Stimulated activated CD4-positive, alpha-beta T cell treated with anti-CD3 and anti-CD28 coated beads, Interleukin-1b, Interleukin-23, amount 100 ng/mL, for 24 hours (primary cell): ENCODE measurements at places on chromosomes 7 and 10.

- no peak for DNase-seq
These were observed 628 bp downstream of the HPSE2 start for GRCh38 chr10:99234791-99235657.

GRCh38 chr7:33900501-33900900, 4.8 kb upstream of the BMPER start:
- no peak for DNase-seq

- DNase-seq, result no peak
These were observed 101.0 kb downstream of the SVIL start for GRCh38 chr10:29533696-29534285.

DNA sequence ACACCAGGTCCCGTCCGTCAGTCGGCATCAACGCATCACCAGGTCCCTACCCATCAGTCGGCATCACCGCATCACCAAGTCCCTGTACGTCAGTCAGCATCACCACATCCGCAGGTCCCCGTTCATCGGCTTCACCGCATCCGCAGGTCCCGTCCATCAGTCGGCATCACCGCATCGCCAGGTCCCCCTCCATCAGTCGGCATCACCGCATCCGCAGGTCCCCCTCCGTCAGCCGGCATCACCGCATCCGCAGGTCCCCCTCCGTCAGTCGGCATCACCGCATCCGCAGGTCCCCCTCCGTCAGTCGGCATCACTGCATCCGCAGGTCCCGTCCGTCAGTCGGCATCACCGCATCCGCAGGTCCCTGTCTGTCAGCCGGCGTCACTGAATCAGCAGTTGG, 55.1 kb downstream of the IGF2BP3 start:
- no peak for DNase-seq

DNA sequence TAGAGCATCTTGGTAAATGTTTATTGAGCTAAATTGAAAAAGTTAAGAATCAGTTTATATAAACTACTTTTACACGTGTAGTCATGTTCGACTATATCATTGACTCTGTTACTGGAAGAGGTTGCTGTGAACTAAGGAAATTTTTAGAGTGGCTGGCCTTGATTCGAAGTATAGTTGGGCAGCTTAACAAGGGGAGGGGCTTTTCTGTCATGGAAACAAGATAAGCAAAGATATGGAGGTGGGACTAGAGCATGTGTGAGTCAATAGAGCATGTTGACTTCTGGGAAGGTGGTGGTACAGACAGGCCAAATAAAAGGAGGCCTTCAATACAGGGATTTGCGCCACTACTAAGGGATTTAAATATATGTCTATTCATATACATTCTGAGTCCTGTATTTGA, 7.6 kb downstream of the ATP5F1C start:
- DNase-seq, result no peak

GRCh38 chr7:148935451-148935850, 51.4 kb upstream of the EZH2 start:
- DNase-seq, result no peak

DNA sequence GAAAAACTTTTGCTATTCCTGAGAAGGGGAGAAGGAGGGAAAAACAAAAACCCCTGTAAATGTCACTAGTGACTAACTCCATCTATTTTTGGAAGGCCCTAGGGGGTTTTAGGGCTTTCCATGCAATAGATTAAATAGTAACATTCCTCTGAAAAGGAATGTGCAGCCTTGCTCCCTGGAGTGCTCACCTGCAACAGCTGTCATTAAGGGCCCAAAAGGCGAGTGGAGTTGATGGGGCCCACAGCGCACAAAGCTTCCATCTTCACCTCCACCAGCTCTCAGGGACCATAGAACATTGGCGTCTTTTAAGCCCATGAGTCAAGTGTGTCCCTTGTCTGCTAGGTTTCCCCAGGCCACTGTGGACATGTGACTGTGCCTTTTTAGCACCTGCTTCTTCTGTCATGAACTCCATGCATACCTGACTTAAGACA, 58.0 kb upstream of the IL6 start:
- DNase-seq, result no peak

- no peak for DNase-seq
These were observed 25.4 kb upstream of the LRGUK start for GRCh38 chr7:134101716-134102115.

GRCh38 chr10:79193694-79194382, 125.1 kb downstream of the ZMIZ1 start:
- no peak for DNase-seq

- DNase-seq, result no peak
These were observed 87.2 kb upstream of the PLPP4 start for GRCh38 chr10:120369856-120370276.

GRCh38 chr7:125112850-125113249, 183.2 kb upstream of the POT1 start:
- no peak for DNase-seq

DNA sequence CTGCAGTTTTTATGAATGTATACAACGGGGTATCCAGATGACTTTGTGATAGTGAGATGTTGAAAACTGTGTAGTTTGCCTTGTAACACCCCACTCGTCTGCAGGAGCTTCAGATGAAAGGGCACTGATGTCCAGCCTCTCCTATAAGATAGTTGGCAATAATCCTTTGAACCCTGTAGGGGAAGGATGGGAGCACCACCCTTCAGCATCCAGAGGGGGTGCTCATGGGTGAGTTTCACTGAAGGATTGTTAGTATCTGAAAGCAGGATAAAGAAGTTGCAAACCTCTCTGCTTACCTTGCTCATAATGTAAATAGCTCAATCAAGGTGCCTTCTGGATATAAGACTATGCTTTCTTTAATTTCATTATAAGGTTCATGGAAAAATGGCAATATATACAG, 201.5 kb downstream of the TMEM178B start:
- no peak for DNase-seq

- DNase-seq, result no peak
These were observed 131.5 kb upstream of the JCAD start for GRCh38 chr10:30190577-30191552.

GRCh38 chr10:72727130-72727529, 35.2 kb downstream of the MCU start:
- no peak for DNase-seq

DNA sequence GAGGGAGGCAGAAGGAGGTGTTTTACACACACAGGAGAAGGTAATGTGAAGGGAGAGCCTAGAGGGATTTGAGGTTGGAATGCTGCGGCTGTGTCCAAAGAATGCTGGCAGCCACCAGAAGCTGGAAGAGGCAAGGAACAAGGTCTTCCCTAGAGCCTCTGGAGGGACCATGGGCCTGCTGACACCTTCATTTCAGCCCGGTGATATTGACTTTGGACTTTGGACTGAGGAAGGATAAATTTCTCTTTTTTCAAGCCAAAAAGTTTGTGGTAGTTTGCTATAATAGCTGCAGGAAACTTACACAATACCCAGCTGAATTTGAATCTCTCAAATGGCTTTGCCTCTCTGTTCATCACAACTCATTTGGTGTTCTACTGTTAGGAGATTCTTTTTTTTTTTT, 34.6 kb downstream of the UBN2 start:
- DNase-seq, result no peak

DNA sequence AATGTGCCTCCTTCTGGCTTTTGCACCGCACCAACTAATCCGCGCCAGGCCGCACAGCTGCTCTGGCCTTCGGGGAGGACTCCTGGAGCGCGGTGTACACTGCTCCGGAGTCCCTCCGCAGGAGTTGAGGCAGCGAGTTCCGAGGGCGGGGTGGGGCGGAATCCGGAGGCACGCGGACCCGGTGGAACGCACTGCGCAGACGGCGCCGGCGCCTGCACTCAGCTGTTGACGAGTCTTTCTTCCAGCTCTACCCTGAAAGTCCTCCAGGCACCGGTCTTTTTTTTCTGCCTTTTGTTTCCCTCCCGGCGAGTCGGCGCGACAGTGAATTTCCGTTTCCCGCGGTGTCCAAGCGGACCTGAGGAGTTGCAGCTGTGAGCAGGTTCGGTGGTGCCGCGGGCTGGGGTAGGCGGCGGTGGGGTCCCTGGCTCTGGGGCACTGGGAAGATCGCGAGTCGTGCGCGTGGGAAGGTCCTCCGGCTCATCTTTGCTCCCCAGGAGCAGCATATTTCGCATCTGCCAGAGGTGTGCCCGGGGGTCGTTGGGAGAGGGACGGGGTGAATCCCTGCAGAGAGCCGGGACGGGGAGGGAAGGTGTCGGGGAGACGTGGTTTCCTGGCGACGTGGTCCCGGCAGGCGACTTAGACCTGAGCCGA, 44.1 kb downstream of the SFTPD start:
- DNase-seq, result no peak

DNA sequence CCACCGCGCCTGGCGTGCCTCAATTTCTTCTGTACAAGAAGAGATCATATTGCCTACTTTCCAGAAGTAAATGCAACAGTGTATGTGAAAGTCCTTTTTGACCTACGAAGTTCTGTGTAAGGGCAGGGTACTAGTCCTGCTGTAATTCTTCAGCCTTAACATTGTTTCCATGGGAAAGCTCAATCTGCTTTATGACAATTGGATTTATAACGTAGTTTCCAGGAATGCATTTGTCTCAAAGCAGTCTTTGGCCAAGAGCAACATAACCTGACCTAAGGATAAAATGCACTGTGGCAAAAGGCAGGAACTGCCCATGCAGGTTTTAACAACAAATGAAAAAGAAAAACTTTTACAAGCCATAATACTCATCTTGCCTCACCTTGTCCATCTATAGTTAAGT, 108.1 kb upstream of the PODXL start:
- DNase-seq, result no peak

DNA sequence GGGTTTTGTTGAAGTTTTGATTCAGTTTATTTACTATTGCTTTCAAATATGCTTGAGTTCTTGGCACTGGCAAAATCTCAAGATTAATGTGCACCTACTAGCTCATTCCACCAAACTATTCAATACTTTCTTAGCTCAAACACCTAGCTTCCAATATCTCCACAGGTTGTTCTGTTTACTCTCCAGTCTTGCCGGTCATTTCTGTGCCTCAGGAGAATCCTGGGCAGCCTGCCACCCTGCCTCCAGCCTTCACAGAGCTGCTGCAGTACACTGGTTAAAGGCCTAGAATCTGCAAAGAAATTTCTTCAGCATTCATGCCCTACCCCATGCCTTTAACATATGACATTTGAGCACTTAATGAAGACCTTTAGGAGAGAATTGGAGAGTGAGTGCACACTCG, 4.0 kb upstream of the TMEM106B start:
- no peak for DNase-seq

GRCh38 chr10:91210014-91210413, 10.4 kb upstream of the PCGF5 start:
- DNase-seq, result no peak

GRCh38 chr10:119416855-119417254, 125.7 kb downstream of the RGS10 start:
- peak; percentile 57 for DNase-seq

GRCh38 chr7:51324206-51324898, 7.7 kb upstream of the COBL start:
- no peak for DNase-seq

DNA sequence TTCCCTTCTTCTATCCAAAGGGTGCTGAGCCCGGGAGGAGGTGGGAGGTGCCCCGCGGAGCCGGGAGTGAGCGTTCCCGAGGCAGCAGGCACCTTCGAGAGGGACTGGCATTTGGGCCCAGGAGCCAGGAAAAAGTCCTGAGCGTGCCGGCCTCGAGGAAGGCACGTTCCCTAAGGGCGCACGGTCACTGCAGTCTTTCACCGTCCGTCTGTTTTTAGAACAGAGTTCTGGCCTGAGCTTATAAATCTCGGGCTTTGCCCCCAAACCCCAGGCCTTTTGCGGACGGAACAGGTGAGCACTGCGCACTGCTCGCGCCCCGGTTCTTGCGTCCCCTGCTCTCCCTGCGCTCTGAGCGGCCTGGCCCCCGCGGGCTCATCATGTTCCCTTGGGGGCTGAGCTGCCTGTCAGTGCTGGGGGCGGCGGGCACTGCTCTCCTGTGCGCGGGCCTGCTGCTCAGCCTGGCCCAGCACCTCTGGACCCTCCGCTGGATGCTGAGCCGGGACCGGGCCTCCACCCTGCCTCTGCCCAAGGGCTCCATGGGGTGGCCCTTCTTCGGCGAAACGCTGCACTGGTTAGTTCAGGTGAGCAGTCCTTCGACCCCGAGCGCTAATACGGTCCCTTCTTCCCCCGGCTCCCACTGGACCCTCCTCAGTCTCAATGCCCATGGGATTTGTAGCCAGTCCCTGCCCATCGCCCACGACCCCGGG, 442 bp downstream of the CYP26C1 start:
- DNase-seq, result no peak

- DNase-seq, result no peak
These were observed 543.1 kb upstream of the MBL2 start for GRCh38 chr10:53315709-53316108.

GRCh38 chr10:62708569-62708968, 96.0 kb upstream of the ADO start:
- no peak for DNase-seq

- no peak for DNase-seq
These were observed 8.9 kb upstream of the PKD1L1 start for GRCh38 chr7:47957156-47957555.

DNA sequence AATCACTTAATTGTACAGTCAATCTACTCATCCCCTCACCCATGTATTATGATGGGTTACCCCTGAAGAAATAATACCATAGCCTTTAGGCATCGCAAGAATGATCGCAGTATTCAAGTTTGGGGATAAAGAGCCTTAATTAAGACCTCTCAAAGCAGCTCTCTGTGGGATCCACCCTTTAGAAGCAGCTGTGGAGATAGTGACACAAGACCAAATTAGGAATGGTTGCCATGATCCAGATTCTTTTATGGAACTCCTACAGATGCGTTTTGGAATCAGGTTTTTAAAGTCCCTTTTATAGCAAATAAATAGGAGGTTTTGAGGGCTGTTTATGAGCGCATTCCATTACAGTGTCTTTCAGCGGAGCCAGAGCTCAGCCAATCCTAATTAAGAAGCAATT, 12.2 kb downstream of the TES start:
- no peak for DNase-seq
